GM23338 (cell line): ENCODE measurements at places on chromosomes 5 and 9. TPM values are rescaled to one million over a fixed set of nuclear protein-coding genes. Genes with fewer than 3 reads are reported as not detected.

The DBN1 gene
- total RNA-seq: 242 and 290 TPM in 2 replicates

The RGMB gene
- total RNA-seq: 34.1 and 34.3 TPM in 2 replicates

DNA sequence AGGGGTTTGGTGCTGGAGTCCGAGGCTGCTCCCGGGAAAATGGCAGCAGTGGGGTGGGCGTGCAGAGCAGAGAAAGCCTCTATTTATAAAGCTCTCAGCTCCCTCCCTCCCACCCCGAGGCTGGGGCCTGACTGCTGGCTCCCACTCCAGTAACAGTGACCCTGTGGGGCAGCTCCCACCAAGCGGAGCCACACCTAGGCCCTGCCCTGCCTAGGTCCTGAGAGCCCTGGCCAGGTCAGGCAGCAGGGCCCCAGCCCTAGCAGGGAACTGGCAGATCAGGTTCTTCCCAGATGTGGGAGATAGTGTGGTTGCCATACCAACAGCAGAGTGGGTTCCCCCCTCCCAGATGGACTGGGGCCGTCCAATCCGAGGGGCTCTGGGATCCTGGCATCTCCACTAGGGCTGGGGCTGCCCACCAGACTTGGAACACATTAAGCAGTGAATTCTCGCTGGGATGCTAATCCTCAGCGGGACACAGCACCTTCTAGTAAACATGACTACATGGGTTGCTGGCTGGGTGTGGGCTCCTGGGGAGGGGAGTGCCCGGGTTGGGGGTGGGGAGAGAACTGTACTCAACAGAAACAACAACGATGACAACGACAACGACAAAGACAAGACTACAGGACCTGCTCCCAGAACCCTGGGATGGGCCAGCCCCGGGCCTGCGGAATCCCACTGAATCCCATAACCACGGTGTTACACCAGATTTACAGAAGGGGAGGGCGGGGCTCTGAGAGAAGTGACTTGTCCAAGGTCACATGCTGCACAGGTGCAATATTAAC lies 1.5 kb downstream of the SH3GLB2 start:
- DNase-seq: peak; percentile 76

DNA sequence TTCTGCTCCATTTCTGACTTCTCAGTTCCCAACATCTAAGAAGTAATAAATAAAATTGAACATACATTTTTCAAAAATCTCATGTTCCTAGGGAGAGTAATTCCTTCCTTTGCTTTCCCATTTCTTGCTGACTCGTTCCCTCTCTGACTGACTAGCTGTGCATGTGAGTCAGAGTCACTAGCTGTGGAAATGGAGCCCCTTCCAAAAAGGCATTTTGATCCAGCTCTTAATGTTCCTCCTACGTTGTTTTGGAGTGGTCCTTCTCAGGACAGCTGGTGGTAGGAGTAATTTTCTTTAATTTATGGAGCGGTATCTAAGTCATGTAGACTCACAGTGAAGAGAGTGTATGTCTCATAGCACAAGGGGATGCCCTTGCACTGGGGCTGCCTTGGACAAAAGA lies 460.2 kb downstream of the GADD45G start:
- DNase-seq: no peak

DNA sequence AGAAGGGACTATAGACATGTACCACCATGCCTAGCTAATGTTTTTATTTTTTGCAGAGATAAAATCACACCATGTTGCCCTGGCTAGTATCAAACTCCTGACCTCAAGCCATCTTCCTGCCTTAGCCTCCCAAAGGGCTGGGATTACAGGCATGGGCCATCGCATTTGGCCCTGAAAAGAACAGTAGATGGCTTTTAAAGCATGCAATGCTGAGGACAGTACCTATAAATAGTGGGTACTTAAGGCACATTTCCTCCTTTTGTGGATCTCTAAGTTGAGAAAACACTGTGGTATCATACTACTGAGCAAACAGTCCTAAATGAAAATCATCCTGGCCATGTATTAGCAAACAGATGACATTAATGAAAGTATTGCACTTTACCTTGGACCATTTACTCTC lies 119.4 kb downstream of the TTC39B start:
- DNase-seq: no peak

DNA sequence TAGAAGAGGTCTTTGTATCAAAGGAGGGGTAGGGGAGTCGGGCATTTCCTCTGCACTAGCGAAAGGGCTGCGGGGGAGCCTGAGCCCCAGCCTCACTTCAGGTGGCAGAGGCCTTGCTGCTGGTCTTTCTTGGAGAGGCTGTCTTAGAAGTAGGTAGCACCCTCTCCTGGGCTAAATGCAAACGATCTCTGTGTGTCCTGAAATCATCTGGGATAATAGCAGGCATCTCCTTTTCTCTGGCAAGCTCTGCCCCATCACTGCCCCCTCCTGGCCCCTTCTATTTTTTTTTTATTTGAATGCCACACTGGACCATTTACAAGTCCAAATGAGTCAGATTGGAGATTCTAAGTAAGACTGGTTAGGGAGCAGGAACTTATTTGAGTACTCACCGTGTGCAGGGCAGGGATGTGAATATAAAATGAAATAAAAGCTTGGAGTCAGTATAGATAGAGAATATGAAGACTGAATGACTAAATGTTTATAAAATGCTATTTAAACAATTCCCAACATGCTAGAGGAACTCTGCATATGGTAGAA lies 137.1 kb downstream of the FGF1 start:
- DNase-seq: peak; percentile 96

- DNase-seq: peak; percentile 89
Observed at GRCh38 chr9:35035851-35036701, 36.3 kb downstream of the VCP start.

DNA sequence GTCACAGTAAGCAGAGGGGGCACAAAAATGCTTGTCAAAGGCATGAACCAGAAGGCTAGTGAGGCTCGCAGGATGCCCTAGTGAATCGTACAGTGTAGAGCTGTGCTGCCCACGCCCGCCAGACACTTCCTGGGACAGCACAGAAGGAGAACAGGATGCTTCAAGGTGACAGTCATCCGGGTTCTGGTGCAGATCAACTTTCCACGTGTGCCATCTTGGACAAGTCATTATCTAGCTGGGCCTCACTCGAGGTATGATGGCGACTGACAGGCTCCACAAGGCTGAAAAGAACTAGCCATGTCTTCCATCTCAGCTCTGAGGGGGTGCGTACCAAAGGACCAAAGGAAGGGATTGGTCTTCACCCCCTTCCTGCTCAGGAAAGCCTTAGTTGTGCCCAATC lies 14.0 kb downstream of the SPRY4 start:
- no peak for DNase-seq

DNA sequence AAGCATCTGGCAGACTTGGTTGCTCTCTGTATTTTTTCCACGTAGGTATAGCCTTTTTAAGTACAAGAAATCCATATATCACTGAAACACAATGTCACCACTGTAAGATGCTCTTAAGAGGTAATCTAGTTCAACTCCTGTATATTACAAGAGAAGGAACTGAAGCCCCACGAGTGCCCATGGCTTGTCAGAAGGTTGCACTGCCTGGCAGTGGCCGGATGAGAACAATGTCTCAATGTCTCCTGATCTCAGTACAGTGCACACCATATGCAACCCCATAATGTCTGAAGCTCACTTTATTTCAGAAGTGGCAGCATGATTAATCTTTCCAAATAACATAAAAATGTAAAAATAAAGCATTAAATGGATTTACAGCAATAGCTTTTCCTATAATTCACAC lies 27.7 kb downstream of the TUT7 start:
- DNase-seq: no peak
